ENCODE measurements at places on chromosomes 11 and 22.

DNA sequence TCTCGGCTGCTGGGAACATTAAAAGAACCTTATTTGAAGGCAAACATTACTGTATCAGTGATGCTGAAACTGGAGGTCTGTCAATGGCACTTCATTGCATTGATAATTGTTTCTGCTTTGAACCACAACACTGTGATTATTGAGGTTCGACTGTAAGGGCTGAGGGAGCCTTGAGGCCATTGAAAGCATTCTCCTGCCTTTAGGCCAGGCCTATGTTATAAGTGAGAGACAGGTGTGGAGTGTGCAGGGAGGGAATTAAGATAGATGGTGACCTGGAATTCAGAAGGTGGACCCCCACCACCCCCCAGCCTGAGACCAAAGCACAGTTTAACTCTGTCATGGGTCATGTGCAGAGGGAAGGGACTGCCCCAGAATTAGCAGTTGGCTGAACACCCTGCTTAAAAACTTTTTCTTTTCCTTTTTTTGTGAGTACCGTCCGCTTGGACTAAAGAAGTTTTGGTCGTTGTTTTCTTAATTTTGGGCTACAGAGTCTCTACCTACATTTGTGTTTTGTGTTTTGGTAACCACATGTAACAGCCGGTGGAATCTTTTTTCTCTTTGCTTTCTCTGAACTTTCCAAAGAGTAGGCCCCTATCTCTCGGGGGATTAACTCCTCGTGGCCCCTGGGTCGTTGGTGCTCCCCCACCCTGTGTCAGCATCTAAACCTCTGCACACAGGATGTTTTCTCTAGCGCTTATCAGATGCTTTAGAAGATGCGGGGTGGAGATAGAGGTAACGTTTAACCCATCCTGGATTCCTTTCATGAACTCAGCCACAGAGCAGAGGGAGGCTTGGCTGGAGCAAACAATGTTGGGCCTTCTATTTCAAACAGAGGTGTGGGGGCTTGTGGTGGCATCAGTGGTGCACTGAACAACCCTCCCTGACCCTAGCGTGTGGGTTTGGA is 43.7 kb downstream of the ZBTB16 start:
- DNase-seq, result no peak

GRCh38 chr11:126474220-126474619 is 118.7 kb downstream of the ST3GAL4 start:
- DNase-seq, result no peak

DNA sequence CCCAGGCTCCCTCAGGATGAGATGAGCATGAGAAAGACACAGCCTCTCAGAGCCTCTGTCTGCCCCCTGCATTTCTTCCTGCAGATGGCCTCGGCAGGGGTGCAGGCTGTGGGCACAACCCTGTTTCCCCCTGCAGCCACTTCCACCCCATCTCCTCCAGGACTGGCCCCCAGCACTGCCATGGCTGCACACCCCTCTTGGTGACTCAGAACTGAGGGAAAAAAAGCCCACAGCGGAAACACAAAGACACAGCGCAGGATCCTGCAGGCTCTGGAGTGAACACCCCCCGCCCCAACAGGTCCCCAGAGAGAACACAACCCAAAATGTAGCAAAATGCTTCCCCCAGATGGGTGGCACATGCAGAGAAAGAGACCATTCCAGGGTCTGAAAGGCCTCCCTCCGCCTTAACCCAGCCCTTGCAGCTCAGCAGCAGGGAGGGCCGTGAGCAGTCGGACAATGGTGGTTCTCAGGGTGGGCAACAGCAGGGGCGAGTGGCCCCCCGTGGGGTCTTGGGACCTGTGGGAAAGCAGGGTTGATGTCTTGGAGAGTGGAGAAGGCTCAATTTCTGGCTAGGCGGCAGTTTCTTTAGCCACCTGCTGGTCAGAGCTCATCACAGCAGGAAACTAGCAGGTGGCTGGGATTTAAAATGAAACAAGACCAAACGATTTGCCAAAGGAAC is 8.0 kb downstream of the TUBGCP6 start:
- DNase-seq, result no peak

GRCh38 chr11:109819410-109819809 is 273.8 kb upstream of the ZC3H12C start:
- DNase-seq, result no peak

DNA sequence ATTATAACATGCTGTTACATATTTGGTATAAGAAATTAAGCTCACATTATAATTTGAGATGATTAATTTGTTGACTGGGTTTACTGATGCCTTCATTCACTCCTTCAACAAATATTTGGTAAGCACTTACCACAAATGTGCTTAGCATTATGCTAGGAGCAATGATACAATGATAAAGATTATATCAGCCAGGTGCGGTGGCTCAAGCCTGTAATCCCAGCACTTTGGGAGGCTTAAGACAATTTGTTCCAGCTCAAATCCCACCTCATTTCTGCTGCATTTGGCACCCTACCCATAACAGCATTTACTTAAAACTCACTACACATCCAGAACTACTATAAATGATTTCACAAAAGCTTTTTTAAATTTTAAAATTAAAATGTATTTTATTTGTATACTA is 1263.6 kb upstream of the RAG2 start:
- no peak for DNase-seq

DNA sequence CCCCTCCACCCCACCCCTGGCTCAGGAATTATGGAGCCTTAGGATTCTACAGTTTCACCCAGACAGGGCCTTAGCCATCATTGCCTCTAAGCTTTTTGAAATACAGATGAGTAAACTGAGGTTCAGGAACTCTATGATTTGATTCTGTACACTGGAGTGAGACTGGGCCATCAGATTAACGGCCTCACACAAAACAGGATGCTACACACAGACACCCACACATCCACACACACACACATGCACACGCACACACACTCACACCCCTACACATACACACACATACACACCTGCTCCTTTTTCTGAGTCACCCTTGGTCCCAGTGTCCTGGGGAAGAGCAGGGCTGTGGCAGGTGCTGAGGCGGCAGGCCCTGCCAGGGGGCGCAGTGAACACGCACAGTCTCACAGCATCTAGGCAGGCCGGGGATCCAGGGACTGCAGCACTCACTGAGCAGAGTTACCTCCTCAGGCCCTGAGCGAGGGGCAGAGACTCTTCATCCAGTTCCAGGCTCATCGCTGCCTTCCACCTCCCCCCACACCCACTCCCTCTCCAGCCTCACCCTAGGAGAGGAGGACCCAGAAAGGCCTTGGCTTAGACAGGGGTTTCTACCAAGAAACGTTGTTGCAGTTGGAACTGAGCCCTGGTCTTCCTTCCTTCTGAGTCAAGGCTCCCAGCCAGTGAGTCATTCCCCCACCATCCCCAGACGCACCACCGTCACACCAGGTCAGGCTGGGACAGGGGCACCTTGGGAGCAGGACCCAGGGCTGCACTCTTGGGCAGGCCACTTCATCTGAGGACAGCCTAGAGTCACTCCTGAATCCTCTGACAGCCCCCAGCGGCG is 89.8 kb upstream of the PARVA start:
- peak; percentile 63 for DNase-seq

DNA sequence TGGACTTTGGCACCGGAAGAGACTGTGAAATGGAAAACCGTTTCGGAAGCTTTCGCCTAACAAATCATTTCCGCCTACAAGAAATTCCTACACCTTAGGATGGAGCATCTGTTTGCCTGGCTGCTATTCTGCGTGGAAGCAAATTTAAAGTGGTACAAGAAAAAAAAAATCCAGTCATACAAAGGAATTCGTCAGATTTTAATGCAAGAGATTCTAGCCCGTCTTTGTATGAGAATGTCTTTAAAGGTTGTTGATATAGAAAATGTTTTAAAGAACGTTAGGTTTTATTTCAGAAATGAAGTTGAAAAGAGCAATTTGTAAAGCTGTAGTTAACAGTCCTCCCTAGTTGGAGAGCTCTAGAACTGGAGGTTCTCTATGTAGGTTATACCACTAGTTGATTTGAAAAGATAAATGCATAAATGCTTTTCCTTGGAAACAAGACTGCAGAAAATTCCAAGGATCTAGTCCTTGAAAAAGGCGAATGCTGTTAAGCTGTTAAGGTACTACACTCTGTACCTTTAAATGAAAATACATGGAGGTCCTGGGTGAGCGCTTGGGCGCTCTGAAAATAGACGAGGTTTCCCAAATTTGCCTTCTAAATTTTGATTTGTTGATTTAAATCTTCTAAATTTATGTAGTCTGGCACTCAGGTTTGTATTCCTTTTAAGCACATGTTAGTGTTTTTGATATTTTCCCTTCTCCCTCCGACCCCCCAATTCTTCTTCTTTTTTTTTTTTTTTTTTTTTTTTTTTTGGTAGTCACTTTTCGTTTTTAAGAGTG is 2.4 kb downstream of the NCR3LG1 start:
- DNase-seq, result no peak

DNA sequence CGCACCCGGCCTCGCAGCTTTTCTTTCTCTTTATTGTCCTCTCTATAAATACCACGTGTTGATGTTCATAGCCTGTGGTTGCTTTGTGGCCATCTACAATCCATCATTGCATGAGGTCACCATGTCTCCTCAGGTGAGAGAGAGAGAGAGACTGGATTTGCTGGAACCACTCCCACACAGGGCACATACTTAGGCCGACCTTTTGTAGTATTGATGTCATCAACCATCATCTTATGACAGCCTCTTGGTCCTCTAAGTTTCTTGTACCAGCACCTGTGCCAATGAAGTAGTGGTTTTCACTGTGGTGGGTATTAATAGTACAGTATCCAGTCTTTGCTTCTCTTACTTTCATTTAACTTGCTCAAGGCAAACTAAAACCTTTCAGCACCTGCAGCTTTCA is 22.8 kb upstream of the P2RY6 start:
- DNase-seq, result peak; percentile 4

- DNase-seq, result no peak
Measured at GRCh38 chr11:102813484-102813883, 15.5 kb upstream of the MMP1 start.

- no peak for DNase-seq
Measured at GRCh38 chr22:29715240-29715639, 4.6 kb upstream of the CABP7 start.

DNA sequence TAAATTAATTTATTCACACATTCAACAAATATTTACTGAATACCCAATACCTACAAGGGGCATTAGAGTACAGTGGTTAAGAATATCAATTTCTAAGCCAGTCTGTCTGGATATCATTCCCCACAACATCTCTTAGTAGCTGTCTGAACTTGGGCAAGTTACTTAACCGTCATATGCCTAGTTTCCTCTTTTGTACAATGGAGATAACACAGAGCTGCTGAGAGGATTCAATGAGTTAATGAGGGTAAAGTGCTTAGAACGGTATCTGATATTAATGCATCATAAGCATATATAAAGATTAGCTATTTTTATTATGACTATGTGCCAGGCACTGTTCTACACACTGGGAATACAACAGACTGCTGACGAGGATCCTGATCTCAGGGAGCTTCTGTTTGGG is 116.4 kb downstream of the APOL5 start:
- no peak for DNase-seq

- DNase-seq, result no peak
Measured at GRCh38 chr22:33969045-33969444, 48.8 kb upstream of the LARGE1 start.

DNA sequence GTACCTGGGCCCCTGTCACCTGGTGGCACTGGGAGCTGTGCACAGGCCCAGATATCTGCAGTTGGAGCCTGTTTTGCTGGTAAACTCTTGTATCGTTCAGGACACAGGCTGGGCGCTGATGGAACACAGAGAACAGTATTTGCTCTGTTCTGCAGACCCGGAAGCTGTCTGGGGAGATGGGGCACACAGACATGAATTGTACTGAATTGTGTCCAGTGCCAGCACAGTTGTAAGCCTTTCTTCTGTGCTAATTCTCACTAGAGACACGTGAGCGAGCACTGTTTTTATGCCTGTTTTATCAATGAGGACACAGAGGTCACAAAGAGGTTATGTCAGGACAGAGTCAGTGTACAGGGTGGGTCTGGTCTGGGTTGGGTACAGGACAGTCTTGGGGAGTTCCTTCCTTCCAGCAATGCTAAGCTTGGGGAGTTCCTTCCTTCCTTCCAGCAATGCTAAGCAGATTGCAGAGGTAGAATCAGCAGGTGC is 24.4 kb upstream of the ACR start:
- DNase-seq, result no peak

GRCh38 chr22:31055117-31055634 is 25.9 kb upstream of the SMTN start:
- no peak for DNase-seq

- peak; percentile 76 for DNase-seq
Measured at GRCh38 chr11:57349491-57350274, 11.5 kb downstream of the P2RX3 start.
